NCI-H1436 treated with DMSO at 0.1 percent for 48 hours (cell line): ENCODE measurements at places on chromosomes 12 and 14.

DNA sequence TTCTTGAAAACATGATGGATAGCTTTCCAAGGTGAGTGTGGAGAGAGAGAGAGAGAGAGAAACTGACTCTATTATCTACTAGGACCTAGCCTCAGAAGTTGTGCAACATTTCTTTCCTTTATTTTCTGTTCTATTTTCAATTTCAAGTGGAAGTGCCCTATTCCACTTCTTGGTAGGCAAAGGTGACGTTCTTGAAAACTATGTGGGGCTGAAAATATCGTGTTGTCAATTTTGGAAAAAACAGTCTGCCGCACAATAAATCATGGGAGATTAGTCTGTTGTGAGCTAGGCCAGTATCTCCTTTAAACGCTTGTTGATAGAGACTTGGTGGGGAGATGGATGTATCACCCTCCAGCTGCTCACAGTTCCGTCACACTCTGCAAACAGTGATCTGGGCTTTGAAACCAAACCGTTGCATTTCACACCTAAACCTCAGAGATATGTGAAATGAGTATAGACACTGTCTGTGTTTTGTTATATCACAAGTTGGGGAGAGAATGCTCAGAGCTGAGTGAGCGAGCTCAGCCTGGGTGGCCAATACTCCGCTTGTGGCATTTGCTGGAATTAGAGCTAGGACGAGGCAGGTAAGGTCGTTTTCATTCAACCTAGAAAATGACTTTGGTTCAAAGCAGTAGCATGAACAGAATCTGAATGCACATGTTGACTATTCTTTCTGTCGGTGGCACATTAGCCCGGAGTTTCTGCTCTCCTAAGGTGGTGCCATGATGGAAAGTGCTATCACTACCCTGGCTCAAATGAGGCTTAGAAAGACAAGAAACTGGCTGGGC is 75.1 kb upstream of the ST8SIA1 start:
- no peak for DNase-seq

DNA sequence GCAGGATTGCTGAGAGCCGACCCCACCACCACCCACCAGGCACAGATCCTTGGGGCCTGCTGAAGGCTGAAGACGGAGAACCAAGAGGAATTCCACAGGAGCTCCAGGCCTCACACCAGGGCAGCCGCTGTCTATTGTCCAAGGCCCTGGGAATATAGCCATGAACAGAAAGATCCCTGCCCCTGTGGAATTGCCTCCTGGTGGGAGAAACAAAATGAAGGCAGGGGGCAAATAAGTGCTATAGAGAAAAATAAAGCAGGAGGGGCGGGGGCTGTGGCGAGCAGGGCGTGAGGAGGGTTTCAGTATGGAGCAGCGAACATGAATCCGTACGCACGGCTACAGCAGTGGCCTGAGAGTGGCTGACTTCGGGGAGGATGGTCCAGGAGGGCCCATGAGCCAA is 96.1 kb downstream of the EML1 start:
- no peak for DNase-seq

GRCh38 chr12:44611538-44611937 is 264.6 kb downstream of the NELL2 start:
- DNase-seq, result no peak

DNA sequence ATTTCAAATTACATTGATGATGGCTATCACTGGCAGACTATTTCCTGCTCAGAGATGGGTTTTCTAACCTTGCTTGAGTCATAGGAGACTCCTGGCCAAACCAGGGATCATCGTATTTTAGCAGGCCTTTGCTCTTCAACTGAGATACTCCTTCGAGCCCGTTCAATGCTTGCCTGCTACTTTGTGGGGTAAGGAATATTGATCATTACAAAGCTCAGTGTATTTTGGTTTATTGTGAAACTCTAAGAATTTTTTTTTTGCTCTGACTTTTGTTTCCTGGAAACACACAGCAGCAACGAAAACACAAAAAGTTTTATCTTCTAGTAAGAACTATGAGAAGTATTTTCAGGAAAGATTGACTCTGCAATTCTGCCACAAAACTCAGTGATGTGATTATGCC is 4.1 kb downstream of the GPRC5D start:
- DNase-seq, result no peak

DNA sequence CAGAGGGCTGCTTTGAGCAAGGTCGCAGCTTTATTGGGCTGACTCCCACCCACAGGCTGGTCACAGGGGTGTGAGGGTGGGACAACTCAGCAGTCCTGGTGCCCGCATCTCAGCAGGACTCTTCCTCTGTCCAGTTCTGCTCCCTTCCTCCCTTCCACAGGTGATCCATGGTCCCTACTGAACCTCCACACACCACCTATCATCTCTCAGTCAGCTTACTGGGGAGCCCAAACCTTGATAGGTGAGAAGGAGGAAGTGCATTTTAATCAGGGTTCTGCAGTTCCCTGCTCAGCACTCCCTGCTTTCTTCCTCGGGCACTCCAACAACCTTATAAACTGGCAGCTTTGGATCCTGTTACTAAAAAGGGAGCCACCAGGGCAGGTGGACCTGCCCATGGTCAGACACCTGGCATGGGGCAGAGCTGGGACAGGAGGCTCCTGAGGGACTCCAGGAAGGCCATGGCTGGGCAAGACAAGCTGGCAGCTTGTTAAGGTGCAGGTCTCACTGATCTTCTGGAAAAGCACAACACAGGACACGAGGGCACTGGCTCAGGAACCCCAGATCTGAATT is 664.6 kb downstream of the BCL11B start:
- no peak for DNase-seq

DNA sequence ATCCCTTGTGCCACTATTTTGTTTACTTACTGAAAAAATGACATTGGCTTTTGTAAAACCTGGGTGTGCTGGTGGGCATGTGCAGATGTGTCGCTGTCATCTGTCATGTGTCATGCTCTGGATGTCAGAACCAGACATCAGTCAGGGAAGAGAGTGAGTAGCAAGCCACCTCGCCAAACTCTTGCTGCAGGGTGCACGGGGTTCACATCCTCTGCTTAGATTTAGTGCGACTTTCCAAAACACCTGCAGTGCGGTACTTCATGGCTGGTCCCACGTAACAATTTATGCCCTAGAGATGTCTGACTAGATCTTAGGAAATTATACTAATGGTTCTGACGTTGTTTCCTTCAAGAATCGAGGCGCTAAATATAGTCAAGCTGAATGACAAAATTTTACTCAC is 106.7 kb downstream of the CRADD start:
- no peak for DNase-seq

- DNase-seq, result no peak
These were observed 44.2 kb downstream of the IRF2BPL start for GRCh38 chr14:76984297-76984696.

- DNase-seq, result no peak
These were observed 559.9 kb upstream of the ATP2B1 start for GRCh38 chr12:90268574-90268973.

DNA sequence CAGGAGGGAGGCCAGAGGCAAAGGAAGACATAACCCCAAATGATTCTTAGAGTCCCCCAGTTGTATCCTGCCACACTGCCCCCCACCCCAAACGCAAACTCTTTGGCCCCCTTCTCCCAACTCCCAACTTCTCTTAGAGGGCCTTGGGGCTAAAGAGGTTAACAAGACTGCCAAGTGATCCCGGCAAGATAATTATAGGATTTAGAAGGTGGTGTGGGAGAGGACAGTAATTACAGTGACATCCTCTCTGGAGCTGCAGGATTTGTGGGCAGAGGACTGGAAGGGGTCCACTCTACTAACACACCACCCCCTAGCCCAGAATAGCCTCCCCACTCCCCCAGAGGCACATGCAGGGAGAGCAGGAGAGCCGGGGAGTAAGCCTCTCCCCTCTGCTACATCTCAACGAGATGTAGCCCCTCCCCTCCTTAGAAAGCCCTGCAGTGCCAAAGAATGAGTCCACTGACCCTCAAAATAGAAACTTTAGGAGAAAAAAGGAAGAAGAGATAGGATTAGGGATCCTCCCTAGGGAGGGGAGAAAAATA is 5.3 kb upstream of the GDF11 start:
- no peak for DNase-seq

DNA sequence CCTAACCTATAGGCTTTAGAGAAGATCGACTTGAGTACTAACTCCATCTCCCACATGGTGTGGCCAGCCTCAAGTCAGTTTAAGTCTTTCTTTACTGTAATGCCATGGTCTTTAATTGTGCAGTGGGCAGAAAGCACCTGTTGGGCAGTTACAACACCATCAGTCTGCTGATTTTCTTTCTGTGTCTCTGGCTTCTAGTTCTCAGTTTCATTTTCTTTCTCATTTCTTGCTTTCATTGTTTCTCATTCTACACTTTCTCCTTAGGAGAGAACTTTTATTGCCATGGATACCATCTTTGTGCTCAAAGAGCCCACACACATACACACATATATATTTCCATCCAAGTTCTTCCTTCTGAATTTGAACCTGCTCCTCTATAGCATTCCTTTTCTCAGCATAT is 96.1 kb upstream of the SLC16A7 start:
- no peak for DNase-seq

DNA sequence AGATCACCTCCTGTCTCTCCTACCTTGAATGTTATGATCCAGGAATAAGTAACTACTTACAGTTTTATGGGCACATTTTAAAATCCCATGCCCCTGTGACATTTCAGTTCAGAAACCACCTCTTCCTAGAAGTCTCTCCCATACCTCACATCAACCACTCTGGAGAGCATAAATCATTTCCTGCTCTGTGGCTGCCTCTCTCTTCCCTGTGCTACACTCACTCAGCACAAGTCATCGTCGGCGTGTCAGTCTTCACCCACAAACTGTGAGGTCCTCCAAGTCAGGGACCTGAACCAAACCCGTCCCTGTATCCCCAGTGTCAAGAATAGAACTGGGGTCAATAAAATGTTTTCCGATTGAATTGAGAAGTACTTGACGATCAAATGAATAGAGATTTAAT is 863.3 kb downstream of the BCL11B start:
- no peak for DNase-seq

DNA sequence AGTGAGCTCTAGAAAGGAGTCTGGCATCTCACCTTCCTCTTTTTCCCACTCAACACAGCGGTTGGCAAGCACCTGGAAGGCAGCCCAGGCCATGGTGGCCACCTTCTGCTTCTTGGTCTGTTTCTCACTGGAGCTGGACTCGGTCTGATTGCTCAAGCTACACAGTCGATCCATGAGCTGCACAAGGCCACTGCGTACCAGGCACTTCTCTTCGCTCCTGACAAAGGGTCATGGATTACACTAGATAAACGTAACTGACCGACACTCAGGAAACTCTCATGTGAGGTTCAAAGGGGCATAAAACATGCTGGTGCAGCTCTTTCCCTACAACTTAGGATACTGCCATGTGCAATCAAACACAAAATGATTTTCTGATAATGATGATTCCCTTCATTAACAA is 113.7 kb downstream of the TRAFD1 start:
- DNase-seq, result no peak

DNA sequence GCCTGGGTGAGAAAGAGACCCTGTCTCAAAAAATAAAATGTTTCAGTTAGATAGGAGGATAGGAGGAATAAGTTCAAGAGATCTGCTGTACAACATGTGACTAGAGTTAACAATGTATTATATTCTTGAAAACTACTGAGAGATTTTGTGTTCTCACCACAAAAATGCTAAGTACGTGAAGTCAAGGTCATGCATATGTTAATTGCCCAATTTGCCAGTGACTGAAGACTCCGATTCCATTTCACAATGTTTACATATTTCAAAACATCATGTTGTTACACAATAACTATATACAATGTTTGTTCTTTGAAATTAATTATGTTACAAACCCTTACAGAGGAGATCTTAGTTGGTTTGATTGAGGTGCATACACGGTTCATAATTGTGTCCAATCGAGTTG is 52.1 kb downstream of the SLC15A4 start:
- no peak for DNase-seq

GRCh38 chr14:47555333-47555732 is 120.1 kb downstream of the MDGA2 start:
- DNase-seq, result no peak

DNA sequence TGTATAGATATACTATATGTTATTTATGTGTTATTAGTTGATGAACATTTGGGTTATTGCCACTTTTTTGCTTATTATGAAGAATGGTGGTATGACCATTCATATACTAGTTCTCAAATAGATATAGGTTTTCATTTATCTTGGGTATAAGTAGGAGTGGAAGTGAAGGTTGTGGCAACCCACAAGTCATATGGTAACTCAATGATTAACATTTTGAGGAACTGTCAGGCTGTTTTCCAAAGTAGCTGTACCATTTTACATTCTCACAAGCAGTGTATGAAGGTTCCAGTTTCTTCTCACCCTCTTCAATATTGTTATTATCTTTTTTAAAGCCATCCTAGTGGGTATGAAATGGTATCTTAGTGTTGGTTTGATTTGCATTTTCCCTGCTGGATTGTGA is 19.0 kb upstream of the MSRB3 start:
- DNase-seq, result no peak

- DNase-seq, result no peak
These were observed 16.1 kb upstream of the LYZ start for GRCh38 chr12:69331909-69332684.

DNA sequence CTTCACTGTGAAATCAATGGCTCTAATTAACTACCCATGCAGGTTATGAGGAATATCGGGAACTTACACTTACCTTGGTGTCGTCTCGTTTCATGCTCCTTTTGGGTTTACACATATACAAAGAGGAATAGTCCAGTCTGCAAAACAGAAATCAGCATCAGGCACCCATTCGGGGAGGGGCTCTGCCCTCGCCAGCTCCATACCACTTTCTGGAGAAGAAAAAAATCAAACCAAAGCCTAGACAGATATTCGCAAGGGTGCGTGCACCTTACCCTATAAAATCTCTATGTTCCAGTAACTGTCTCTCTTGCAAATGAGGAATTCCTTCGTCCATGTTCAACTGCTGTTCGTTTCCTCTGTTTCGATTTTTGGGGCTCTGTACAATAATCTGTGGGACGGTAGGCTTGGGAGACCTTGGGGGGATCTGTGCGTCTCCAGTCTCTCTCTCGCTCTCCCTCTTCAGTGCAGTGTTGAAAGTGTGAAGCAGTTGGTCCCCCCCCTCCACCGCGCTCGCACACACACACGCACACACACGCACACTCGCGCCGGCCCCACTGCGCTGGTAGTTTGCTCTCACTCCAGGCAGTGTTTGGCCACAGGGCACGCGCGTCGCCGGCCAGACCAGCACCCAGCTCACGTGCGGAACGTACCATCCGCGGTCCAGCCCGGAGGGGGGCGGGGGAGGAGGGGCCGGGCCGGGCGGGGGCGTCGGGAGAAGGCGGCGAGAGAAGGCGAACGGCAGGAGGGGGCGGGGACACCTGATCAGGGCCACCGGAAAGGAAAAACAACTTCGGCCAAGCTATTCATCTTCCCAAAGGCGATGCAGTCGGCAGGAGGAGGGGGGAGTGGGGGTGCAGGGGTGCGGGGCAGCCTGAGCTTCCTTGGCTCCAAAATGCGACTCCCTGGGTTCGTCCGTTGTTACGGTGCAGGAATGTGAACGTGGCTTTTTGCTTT is at the start of gene BHLHE41:
Gene BHLHE41, minus strand, starts transcription at position 592 of the 954 bp plus-strand sequence. Its CDS starts 258 bp downstream, at position 334.
- no peak for DNase-seq

- no peak for DNase-seq
These were observed 4.2 kb downstream of the ARHGAP9 start for GRCh38 chr12:57475271-57476161.

DNA sequence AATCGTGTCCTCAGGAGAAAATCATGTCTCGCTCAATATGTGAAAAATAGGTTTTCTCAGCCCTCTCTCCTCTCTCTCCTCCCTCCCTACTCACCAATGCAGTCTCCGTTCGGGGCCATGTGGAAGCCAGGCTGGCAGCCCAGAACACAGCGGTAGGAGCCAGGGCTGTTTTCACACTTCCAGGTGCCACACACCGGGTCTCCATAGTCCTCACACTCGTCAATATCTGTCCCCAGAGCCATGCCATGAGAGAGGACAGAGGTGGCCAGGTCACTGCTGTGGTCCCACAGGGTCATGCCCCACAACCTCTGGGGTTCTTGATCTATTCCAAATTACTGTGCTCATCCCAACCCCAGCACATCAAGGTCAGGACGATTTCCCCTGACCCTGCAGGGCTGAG is 13.5 kb downstream of the ISCA2 start:
- DNase-seq, result no peak
